ENCODE measurements at places on chromosomes 3 and 15.

DNA sequence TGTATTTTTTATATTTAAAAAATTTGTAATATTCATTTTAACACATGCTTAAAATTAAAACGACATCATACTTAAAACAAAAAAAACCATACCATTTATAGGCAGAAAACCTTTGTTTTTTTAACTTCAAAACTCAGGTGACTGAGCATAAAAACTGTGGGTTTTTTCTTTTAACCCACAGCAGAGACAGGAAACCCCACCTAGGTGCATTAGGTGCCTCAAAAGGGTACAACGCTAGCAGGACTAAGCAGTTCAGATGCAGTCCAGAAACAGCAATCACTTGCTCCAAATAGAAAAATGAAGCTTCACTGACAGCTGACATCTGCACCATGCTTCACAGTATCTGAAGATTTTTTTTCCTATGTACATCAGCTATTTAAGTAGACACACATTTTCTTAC, 52.3 kb downstream of the GLB1 start:
- no peak for DNase-seq

DNA sequence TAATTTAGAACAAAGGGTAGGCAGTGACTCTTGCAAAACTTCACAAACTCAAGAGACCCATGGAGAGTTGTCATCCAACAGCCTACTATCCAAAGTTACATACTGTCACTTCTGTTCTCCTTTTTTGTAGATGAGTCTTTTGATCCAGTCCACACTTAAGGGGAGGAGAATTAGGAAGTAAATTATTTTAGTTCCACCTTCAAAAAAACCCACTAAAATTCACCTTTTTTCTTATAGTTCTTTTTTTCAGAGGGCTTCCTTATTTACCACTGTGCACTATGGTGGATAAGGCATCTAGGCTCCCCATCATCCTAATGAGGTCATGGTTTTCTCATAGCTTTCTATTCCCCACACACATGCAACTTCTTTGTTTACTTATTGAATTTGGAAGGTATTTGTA, 8.6 kb upstream of the TCAIM start:
- no peak for DNase-seq

- DNase-seq = peak; percentile 68
Measured at GRCh38 chr3:24237971-24238706, 256.5 kb downstream of the THRB start.

DNA sequence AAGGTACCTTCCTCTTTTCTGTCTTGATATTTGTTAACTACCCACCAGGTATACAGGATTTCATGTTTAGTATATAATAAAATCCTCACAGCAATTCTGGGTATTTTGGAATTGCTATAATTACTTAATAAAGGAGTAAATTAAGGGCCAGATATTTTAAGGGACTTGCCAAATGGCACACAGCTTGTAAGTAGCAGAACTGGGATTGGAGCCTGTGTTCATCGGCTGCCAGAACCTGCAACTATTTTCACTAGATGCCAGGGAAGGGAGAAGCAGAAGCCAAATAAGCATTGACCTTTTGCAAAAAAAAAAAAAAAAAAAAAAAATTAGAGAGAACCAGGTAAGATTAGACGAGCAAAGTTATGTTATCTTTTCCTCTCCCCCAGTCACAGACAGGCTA, 683.3 kb upstream of the CADM2 start:
- no peak for DNase-seq

DNA sequence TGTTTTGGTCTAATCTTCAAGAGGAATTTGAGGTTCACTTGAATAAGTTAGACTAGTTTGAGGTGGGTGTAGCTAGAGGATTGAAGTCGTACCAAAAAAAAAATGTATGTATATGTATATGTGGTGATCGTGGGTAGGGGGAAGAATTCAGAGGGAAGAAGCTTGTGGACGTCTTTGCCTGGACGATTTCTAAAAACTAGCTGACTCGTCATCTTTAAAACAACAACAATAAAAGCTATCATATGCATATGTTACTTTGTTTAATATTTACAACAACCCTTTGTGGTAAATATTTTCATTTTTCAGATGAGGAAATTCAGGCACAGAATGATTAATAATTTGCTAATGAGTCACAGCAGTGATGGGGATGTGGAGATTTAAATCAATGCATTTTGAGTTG, 18.1 kb downstream of the RNF111 start:
- DNase-seq = no peak

- no peak for DNase-seq
Measured at GRCh38 chr3:194261581-194262063, 89.5 kb downstream of the CPN2 start.

DNA sequence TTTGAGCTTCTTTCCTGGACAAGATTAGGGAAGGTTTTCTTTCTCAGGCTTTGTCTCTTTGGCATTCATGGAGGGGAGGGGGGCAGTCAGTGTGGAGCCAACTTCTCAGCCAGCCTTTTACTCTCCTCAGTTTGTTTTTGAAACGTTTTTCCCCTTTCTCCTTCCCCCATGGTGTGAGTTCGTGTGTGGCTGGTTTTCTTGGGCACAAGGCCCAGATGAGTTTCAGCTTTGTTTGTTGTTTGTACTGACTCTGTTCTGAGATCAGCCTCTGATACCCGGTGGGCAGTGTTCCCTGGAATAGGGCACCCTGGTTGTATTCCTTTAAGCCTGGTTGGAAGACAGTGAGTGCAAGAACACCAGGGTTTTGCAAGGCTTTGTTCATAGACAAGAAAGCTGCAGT, 168.2 kb upstream of the RARB start:
- DNase-seq = no peak

DNA sequence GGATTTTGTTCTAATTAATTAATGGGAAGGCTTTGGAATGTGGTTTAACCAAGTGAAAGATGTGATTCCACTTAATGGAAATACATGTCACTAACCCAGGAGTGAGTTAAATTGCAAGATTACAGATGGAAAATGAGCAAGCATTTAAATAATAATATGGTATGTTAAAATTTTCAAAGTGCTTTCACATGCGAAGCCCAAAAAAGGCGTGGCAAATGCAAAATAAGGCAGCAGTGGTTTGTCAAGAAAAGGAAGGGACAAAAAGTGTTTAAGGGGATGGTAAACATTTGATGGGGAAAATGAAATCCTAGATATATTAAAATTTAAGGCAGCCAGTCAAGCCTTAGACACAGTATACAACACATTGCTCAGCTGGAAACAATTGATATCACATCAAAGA, 2.9 kb downstream of the TICRR start:
- no peak for DNase-seq

GRCh38 chr15:29692527-29692926, 129.7 kb downstream of the TJP1 start:
- DNase-seq = no peak

DNA sequence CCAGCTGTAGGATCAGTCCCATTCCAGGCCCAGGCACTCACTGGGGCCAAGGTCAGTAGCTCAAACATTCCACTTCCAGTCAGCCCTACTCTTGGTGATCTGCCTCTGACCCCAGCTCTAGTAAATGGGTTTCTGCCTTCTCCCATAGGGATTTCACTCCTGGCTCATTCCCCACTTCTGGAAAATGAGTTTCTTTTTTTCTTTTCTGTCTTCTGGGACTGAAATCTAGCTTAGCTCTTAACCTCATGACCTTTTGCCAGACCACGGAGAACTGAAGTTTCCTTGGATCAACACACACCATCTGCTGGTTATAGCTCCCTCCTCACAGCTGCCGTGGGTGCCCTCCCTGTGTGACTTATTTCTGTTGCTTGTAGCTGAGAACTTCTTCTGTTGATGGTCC, 21.3 kb downstream of the MME start:
- no peak for DNase-seq

DNA sequence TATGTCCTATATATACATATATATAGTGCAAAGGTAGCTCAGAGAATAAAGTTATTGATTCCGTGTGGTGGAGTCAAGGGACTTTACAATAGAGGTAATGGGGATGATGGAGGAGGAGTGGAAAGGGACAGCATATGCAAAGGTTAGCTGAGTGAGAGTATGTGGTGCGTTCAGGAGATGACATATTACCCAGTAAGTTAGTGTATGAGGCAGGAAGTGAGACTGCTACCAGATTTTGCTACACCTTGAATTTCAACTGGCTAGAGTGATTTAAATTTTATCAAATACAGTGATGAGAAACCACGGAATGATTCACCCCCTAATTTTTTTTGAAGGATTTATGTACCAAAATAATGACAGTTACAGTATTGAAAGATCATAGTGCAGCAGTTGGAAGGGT, 2.8 kb downstream of the ACTL6A start:
- no peak for DNase-seq

DNA sequence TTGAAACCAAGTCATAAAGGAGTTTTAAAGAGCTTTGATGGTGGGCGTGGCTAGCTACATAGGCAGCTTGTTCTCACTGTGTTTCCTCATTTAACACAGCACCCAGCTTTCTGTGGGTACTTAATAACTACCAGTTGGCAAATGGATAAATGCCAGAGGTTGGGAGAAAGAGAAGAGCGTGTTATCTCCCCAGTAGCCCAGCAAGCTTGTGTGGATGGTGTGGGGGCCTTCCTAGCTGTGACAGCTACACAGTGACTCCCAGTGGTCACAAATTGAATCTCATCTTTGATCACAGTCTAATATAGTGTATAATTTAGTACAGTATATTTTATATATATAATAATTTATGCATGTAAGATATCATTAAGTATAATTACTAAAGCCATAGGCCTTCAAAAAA, 984.1 kb downstream of the EPHA3 start:
- DNase-seq = peak; percentile 41

- DNase-seq = peak; percentile 15
Measured at GRCh38 chr3:123758081-123758564, 126.0 kb downstream of the MYLK start.

DNA sequence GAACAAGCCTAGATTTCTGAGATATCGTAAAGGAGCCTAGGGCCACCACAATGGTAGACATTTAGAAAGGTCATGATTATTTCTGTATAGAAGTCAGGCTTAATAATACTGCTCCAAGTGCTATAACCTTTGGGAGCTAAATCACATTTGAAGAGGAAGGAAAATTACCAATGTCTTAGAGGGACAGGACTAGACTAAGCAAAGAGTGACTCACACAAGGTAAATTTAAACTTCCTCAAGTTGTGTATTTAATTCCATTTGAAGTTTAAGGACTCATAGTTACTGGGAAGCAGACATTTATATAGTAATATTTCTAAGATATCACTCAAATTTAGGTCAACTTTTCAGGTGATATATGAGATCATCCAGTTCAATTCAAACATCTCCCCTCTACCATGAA, 227.6 kb upstream of the MME start:
- DNase-seq = no peak

GRCh38 chr3:129560911-129561594, 18.1 kb downstream of the H1-8 start:
- peak; percentile 41 for DNase-seq

GRCh38 chr3:159200176-159200575, 398.3 kb downstream of the MFSD1 start:
- peak; percentile 7 for DNase-seq
